SK-MEL-5 (cell line): ENCODE measurements at places on chromosomes 3 and 15. TPM values are rescaled to one million over a fixed set of nuclear protein-coding genes. Genes with fewer than 3 reads are reported as not detected.

The HMCES gene
- total RNA-seq = 20.5 and 26.6 TPM in 2 replicates

The PLSCR2 gene
- not detected in 2 replicates for total RNA-seq

The PARP15 gene
- 0.37 TPM in 1 of 2 replicates, not detected in the other for total RNA-seq

The CASR gene
- not detected in 2 replicates for total RNA-seq

The MYLK gene
- 5.2 and 23.7 TPM in 2 replicates for total RNA-seq

The ERC2 gene
- 0.50 and 0.96 TPM in 2 replicates for total RNA-seq

The PLXNA1 gene
- total RNA-seq = 39.9 and 43.8 TPM in 2 replicates

The SEMA5B gene
- not detected in 2 replicates for total RNA-seq

The STRA6 gene
- total RNA-seq = not detected in 2 replicates

The LMAN1L gene
- not detected in 2 replicates for total RNA-seq

The SERPINI1 gene
- 14.4 and 14.6 TPM in 2 replicates for total RNA-seq

DNA sequence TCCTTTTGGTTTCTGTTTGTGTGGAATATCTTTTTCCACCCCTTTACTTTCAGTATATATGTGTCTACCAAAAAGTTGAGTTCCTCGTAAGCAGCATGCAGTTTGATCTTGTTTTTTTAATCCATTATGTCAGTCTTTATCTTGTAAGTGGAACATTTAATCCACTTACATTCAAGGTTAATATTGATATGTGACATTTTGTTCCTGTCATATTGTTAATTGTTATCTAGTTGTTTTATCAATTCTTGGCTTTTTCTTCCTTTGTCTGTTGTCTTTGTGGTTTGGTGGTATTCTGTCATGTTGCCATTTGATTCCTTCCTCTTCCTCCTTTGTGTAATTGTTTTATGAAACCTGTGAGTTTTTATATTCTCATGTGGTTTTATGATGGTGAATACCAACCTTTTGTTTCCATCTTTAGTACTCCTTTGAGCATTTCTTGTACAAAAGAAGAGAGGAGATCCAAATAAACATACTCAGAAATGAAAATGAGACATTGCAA, 43.4 kb upstream of the XCR1 start:
- no peak for DNase-seq

DNA sequence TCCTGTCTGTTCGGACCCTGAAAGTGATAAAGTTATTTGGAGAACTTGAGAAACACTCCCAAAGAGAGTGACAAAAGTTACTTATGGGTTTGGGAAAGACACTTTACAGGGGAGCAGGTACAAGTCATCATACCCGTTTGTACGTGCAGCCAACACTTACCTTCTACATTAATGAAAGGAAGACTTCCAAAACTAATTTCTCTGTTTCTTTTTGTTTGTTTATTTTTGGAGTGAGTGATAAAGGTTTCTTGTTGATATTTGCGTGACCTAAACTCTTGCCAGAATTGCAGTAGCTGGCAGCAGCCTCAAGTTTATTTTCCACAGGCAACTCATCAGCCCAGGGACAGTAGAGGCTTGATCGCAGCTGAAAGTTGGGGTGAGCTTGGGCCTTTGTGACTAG, 8.4 kb downstream of the ABHD2 start:
- no peak for DNase-seq

DNA sequence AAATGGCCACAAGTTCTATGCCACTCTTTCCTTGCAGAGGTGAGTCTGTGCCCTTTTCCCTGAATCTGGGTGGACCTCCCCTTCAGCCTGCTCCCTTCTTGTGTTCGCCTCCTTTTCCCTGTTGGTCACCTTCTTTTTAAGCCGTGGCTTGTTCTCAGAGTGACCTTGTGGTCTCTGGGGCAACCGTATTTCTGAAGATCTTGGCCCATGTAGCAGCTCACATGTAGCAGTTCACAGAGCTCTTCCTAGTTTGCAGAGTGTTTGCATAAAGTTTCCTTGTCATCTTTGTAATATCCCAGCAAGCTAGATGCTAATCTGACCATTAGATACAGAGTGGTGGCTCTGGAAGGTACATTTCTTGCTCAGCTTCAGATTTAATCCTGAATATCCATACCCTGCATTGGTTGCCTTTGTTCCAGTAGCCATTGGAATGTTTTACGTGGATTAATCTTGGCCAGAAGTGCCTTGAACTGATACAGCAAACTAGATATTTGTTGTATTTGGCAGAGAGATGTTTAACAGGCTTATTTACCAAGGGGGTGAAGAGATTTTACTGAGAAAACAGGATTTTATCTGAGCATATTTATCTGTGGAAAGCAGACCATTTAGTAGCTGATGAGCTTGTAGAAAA, 40.7 kb upstream of the BSN start:
- no peak for DNase-seq

GRCh38 chr3:41216993-41217392, 17.7 kb downstream of the CTNNB1 start:
- no peak for DNase-seq

DNA sequence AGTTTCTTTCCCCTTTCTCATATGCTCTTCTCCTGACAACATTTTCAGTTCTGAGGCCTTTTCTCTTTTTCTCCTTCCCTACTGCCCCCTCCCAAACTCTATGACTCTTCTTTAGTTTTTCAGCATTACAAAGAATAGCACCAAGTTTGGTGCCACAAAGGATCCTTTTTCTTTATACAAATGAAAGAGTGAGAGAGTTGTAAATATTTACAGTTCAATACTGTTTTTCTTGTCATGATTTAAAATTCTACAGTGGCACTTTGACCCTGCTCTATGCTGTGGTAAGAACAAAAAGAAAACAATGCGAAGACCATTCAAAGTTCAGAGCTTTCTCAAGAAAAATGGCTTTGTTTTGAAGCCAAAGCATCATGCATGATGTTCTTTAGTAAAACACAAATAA, 667.9 kb upstream of the SGO1 start:
- DNase-seq = no peak

DNA sequence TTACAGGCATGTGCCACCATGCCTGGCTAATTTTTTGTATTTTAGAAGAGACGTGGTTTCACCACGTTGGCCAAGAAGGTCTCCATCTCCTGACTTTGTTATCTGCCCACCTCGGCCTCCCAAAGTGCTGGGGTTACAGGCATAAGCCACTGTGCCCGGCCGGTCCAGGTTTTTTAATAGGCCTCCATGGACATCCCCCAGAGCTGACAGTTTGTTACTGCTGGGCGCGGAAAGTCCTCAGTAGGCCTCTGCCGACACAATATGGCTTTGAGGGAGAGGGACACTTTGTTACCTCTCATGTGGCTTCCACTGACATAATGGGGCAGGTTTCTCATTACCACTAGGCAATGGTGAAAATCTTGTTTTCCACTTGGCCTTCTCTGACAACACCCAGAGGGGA, 152.0 kb downstream of the WNT7A start:
- no peak for DNase-seq

DNA sequence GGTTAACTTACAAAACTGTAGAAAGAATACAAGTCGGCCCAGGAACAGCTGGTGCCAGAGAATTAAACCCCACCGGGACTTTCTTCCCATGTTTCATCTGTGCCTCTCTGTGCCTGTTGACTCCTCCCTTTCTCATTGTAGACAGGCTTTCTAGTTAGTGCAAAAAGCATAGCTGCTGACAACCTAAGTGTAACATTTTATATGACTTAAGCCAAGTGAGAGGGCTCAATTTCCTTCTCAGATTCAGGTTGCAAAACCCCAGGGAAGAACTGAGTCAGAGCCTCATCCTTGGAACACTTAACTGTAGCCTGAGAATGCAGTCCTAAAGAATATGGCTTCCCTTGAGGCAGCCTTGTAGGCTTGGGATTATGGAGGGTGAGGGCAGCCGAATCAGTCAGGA, 302.5 kb upstream of the AZI2 start:
- DNase-seq = no peak

DNA sequence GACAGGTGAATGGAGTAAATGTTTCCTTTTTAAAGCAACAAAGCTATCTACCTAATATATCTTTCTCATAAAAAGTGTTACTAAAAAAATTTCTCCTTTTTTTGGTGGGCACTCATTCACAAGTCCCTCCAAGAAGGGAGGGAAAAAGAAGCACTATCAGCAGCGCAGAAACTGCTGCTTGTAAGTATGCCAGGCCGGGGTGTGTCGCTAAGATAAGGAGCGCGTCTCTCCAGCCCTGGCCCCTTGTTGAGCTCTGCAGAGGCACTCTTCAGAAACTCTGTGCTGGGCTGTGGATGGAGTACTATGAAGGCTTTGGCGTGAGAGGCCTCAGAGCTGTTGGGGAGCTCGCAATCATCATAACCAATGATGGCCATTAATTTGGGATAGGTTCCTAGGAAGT, 49.1 kb downstream of the ZDHHC3 start:
- no peak for DNase-seq

DNA sequence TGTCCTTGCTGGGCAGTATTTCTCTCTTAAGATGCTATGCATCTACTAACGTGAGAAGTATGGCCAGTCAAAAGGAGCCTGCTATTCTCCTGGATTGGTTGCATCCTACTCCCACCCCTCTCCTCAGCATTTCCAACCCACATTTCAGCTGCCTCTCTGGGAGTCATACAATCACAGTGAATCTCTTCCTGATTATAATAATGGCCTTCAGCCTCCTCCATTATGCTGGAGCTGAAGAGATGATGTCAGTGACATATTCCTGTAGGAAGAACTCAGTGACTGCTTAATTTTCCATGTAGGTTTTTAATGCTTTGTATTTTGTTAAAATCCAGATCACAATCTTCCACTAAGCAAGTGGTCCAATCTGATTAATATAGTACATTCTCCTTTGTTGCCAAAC, 82.7 kb upstream of the SUCLG2 start:
- no peak for DNase-seq

DNA sequence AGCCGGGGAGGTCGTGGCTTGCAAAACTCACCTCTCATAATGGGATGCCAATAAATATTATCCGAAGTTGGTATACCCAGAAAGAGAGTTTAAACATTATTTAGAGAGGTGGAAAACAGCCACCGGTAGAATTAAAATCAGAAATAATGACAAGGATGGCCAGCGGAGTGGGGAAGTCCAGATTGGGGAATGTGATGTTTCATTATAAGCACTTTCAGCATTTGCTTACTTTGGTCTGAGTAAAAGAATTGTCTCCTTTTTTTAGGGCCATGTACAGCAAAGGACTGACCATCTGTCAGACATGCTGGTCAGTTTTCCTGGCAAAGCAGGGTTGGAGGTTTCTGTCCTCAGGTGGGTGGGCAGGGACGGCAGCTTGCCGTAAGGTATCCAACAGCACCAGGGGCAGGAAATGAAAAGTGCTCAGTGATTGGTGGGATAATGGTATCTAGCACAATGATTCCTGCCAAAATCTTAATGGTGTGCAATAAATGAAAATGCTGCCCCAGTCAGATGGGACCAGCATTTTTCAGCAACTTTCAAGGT, 24.3 kb downstream of the APBA2 start:
- DNase-seq = no peak

GRCh38 chr3:197454014-197454413, 101.8 kb downstream of the BDH1 start:
- peak; percentile 30 for DNase-seq

GRCh38 chr3:33426630-33427317, 13.4 kb downstream of the UBP1 start:
- no peak for DNase-seq

DNA sequence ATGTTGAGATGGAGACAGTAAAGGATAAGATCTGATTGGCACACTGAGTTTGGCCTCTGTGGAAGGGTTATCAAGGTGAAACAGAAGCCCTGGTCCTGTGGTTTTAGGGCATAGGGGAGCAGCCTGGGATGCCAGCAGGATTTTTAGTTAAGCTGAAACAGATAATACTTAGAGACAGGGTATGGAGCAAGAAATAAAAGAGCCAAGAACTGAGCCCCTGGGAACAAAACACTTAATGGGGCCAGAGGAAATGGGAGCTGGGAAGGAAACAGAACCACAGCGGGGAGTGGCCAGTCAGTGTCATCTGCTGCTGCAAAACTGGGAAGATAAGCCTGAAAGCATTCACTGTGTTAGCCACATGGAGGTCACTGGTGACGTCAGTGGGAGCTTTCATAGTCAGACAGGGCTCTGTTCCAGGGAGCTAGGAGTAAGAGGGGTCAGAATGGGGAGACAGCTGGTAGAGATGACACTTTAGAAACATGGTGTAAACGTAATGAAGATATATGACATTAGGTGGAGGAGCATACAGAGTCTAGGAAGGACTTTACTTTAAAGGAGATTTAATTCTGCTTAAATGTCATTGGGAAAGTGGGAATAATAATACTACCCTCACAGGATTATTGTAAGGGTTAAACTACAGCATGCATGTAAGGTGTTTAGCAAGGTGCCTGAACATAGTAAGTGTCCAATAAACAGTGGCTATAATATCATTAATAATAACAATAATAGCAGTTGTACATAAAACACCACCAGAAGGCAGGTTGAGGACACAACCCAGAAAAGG, 172.7 kb upstream of the CTNNB1 start:
- peak; percentile 99 for DNase-seq

DNA sequence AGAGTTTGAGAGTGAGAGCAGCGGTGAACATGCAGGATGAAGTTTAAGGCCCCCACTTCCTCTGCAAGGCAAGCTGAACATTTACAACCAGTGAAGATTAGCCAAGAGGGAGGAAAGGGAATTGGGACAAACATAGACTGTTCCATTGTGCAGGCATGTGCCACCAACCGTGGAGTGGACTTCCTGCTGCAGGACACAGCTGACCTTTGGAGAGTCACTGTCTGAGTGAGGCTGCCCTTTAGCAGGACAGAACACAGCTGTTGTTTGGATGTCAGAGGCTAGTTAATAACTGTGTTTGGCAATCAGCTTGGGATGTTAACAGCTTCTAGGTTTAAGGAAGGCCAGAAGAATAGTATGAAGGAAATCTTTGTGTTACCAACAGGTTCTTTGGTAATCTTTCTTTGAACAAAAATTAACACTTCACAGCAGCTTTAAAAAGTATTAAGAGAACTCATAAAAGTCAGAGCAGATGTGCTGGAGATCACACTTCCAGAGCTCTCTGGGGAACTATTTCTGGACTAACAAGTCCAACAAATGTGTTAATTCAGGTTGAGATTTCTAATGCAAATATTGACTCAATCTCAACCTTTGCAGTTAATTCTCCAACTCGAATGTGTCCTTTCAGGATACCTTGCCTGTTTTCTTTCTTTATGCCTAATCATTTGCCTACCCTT, 31.4 kb downstream of the CTDSPL start:
- peak; percentile 92 for DNase-seq

GRCh38 chr15:78909791-78910228, 35.0 kb downstream of the CTSH start:
- DNase-seq = peak; percentile 79

DNA sequence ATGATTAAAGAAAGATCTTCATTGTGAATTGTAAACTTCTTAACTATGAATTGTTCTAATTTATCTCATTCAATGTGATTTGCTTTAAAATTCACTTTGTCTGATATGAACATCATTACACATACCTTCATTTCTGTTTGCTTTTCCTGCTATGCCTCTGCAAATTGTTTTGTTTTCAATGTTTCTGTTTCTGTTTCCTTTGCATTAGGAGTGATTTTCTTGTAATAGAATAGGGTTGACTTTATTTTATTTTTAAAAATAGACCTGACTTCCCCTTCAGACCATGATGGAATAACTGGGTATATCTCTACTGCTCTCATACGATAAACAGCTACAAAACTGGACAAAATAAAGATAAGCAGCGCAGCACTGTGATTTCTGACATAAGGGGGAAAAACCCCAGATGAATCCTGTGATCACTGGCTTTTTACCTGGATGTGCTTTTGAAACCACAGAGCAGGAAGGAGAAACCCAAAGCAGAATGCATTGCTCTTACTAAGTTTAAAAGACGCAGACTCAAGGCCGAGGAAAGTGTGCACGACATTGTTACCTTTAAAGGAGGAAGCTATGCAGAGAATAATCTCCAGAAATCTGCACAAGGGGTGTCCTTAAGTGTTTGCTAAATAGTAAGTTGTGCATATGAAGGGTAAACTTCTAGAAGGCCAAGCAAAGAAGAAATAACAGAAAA, 420.2 kb downstream of the TBC1D5 start:
- DNase-seq = no peak

GRCh38 chr3:40504636-40505430, 1.0 kb upstream of the ZNF620 start:
- DNase-seq = peak; percentile 84
